D341Med (cell line): ENCODE measurements at places on chromosomes 5 and 9.
A peak's percentile ranks its signal among the peaks of the same experiment; 100 is the strongest.

- no peak for DNase-seq
These were observed 7.7 kb downstream of the TPM2 start for GRCh38 chr9:35682051-35682450.

GRCh38 chr5:139664727-139665351 is 16.7 kb downstream of the CXXC5 start:
- DNase-seq: peak; percentile 85

- DNase-seq: no peak
These were observed 308.3 kb downstream of the ZSWIM6 start for GRCh38 chr5:61640179-61641021.

DNA sequence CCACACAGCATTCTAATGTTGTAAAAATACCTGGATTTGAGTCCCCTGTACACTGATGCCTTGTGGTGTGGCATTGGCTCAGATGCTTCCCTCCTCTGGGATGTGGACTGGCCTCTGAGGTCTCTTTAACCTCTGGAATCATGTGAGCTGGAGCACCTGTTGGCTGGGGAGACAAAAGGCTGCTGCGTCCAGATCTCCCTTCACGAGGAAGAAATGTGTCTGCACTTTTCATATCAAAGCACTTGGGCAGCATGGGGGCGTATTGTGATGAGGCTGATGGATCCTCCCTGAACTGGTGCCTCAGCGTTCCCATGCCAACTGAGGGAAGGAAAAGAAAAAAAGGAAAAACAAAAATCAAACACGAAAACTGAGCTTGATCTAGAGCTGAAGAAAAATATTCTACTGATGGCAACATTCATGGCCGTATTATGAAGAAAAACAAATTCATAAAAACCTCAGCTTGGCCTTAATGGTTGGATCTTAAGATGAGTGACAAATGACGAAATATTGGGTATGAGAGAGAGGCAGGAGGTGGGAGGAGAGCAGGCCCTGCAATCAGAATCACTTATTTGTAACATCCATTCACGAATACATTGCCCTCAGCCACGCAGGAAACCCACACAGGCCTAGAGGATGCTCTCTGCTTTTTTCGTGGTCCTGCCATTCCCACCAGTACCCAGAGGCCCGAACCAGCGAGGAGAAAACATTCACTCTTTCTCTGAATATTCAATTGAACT is 26.2 kb downstream of the GRIA1 start:
- no peak for DNase-seq

DNA sequence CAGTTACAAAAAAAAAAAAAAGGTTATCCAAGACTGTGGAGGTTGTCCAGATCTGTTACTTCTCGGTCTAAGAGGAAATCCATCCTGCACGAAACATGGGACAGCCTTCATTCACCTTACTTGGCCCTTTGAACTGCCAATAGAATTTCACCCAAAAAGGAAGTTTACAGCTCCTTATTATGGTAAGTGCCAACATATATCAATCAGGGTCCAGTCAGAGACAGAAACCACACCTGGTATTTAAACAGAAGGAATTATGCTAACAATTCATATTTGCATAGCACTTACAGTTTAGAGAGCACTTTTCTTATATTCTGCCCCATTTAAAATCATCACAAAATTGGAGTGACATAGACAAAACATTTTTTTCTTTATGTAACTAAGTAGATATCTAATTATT is 93.6 kb upstream of the PTPN3 start:
- DNase-seq: no peak

DNA sequence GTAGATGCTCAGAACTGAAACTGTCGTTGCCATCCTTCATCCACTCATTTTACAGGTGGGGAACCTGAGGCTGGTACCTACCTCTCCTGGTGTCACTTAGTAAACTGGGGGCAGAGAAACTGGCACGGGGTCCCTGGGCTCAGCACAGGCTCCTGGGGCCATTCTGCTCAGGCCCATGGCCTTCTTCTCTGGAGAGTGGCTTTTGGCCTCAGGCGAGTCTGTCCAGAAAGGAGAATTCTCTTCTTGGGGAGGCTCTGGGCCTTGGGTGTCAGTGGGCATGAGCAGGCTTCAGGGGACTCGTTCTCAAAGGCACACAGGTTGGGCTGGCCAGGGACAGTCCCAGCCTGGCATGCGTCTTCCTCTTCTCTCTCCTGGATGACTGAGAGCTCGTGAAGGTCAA is 24.6 kb downstream of the COL5A1 start:
- no peak for DNase-seq

- peak; percentile 32 for DNase-seq
These were observed 92.7 kb downstream of the VCAN start for GRCh38 chr5:83564069-83564749.

GRCh38 chr9:108477529-108478006 is 378.2 kb downstream of the ACTL7B start:
- DNase-seq: no peak

- DNase-seq: no peak
These were observed 215.2 kb downstream of the TLE1 start for GRCh38 chr9:81474125-81474524.

DNA sequence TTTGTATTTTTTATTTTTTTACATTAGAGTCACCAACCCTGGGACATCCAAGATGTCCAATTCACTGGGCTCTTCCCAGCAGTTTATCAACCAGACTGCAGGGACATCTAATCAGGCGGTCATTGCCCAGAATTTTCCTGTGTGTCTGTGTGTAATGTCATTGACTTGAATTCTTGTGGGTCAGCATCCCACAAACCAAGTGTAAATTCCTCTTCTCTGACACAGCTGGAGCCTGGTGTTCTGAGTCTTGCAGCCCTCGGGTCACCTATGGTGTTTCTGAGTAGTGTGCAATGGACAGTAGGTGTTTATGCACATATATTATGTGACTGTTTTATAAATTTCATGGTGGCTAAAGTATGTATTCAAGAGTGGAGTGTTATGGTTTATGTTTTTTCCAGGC is 815.7 kb downstream of the SEMA5A start:
- DNase-seq: no peak

DNA sequence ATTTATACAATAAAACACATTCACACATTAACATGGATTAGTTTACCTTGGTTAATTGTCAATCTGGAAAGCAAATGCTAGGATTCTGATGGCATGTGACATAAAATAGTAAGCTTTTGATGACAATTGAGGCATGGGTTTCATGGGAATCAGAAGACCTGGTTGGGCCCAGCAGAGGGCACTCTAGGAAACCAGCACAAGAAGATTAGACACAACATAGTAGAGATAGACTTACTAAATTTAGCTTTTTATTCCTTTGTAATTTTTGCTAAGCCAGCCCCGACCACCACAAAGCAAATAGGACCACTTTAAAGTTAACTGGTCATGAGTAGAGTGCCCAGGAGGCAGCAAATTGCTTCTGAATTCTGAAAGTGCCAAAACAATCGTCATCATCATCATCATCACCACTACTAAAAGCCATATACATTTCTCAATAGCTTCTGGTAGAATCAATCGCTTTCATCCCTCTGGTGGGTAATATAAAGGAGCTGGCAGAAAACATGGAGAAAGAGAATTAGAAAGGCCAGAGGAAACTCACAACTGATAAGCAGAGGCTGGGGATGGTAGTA is 163.2 kb downstream of the ARRDC3 start:
- DNase-seq: peak; percentile 33

DNA sequence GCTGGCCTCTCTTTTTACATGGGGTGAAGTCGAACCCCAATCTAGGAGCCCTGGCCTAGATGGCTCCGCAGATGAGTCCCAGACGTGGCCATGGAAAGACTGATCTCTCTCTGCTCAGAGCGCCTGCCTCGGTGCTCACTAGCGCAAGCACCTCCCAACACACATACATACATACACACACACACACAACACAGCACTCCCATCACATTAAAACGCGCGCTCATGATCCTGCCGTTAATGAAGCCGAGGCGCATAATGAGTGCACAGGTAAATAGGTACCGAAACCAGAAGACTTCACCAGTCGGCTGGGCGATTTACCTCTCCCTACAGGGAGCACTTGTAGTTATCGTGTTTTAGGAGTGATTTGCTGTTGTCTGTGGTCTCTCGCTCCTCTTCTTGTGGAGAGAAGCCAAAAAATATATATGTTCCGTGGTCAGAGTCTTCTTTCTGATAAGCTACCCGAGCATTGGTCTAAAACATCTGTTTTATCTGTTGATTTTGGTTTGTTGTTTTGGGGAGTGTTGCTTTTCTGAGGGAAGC is 207.7 kb downstream of the MEF2C start:
- peak; percentile 27 for DNase-seq

GRCh38 chr9:109769250-109769649 is 10.7 kb upstream of the PALM2AKAP2 start:
- DNase-seq: no peak

DNA sequence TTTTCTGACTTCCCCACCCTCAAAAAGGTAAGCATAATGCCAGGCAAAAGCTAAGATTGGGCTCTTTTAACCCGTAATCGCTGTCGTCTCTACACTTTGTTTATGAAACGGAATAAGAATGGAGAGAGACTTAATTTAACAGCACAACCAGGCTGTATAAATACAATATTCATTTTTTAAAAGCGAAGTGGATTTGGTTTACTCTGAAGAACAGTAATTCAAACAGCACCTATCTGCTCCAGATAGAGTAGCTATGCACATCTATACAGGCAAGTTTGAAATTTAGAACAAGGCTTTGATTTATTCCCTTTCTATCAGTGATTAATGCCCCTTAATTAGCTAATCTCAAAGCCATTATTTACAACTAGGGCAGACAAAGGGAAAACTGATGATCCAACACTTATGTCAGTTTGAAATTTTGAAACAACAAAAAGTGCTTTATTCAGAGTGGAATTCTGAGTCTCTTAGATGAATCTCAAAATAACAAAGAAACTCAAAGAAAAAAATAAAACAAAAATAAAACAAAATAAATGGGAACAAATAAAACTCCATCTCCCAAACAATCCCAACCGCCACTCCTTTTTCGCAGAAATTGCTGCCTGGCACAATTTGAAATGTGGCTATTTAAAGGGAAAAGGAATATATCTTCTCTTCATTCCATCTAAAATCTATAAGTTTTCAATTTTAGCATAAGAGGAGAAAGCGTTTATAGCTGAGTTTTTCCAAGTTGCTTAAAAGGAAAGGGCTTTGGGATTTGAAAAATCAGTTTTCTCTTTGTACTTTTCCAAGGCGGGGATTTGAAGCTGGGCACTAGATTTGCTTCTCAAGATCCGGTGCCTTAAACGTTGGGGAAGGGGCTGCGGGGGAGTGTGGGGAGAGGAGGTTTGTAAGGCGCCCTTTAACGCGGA is 298.6 kb downstream of the PARP8 start:
- DNase-seq: no peak

- DNase-seq: no peak
These were observed 30.3 kb downstream of the MED27 start for GRCh38 chr9:132049323-132049882.

- DNase-seq: no peak
These were observed 52.8 kb downstream of the ATP10B start for GRCh38 chr5:160799184-160799583.

- DNase-seq: no peak
These were observed 627.9 kb upstream of the RORB start for GRCh38 chr9:73869264-73869663.

GRCh38 chr9:85553475-85553874 is 188.3 kb downstream of the AGTPBP1 start:
- no peak for DNase-seq

GRCh38 chr5:121968910-121969607 is 7.3 kb downstream of the SRFBP1 start:
- no peak for DNase-seq

GRCh38 chr9:19405771-19406170 is 3.0 kb upstream of the ACER2 start:
- no peak for DNase-seq

GRCh38 chr5:155897761-155898160 is 429.2 kb upstream of the SGCD start:
- DNase-seq: no peak

GRCh38 chr5:138963763-138964371 is 88.7 kb upstream of the LRRTM2 start:
- no peak for DNase-seq

- no peak for DNase-seq
These were observed 11.1 kb upstream of the STC2 start for GRCh38 chr5:173339286-173339685.

DNA sequence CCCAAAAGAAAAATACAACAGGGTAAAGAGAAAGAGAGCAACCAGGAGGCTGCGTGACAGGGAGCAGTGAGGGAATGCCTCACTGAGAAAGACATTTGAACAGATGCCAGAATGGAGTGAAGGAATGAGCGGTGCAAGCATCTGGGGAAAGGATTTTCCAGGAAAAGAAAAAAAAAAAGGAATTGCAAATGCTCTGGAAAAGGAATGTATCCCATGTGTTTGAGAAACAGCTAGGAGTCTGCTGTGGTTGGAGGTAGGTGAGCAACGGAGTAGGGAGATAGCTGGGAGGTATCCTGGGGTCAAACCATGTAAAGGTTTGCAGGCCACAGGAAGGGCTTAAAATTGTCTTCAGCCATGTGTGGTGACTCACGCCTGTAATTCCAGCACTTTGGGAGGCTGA is 23.6 kb upstream of the CEMIP2 start:
- DNase-seq: no peak

GRCh38 chr5:160064417-160064810 is 54.8 kb downstream of the PWWP2A start:
- DNase-seq: no peak

DNA sequence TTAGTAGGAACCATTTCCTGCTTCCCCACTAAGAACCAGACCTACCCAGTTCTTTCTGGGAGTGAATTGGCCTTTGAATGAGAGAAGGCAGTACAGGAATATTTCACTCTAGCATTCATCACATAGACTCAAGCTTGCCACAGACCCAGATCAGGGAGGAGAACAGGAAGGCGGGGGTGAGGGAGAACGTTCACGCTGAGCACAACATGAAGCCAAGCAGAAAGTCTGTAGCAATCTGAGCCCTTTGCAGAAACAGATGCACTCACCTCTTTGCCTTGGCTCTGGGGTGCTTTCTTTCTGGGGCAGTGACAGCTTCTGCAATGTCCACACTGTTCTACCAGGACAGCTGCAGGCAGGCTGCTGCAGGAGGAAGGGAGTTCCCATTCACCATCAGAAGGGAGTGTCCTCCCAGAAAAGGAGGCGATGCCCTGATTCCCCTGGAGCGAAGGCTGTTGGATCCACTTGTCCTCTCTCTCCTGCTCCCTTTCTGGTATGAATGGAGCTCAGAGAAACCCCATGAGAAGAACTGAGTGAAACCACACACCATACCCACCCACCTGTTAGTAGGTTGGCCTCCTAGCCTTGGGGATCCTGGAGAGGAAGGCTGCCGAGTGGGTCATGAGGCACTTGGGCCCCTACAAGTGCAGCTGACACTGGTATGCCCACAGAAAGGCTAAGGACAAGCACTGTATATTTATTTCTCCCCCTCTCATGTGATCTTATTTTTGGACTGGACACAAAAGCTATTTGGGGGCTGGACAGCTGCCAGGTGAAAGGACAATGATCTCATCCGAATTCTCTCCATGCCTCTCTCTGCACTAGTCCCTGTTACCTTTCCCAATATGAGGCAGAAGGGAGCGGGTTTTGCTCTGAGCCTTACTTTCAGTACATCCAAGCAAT is 11.7 kb upstream of the FGF1 start:
- DNase-seq: no peak
